ENCODE measurements at places on chromosomes 5 and 9. TPM values are rescaled to one million over a fixed set of nuclear protein-coding genes. Genes with fewer than 3 reads are reported as not detected.

DNA sequence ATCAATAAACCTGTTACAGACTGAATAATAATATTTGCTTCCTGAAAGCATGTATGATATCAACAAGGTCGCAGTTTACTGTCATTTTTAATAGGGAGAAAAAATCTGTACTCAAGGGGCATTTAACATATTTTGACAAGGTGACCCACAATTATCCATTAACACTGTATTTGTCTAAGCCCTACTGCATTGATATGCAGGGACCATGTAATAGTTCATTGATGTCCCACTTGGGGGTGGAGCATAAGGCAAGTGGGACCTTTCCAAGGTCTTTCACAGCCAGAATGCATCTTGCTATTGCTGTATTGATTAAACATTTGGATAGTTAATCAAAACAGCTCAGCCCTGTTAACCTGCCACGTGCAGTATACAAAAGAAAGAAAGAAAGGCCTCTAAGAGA lies 502.0 kb downstream of the NR2F1-AS1 start:
- no peak for DNase-seq

GRCh38 chr5:34930462-34930844 lies 1.1 kb downstream of the DNAJC21 start:
- no peak for DNase-seq

GRCh38 chr9:98227883-98228282 lies 27.6 kb downstream of the TBC1D2 start:
- no peak for DNase-seq

TRIM52 gene
- 2.2 TPM for total RNA-seq

TTLL11 gene
- total RNA-seq, result 1.6 TPM

DNA sequence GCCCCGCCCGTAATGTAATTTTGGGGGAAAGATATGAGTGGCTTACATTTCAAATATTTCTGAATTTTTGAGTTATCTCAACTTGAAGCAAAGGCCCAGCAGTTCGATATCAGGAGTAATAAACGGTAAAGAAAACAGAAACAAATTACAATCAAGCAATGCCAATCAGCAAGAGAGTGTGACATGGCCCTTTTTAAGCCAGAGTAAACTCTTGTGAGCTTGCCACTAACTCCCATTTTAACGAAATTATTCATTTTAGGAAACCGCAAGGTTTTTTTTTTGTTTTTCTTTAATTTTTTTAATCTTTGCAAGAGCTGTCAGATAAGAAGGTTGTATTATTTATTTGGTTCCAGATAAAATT lies 17.6 kb upstream of the CDK7 start:
- no peak for DNase-seq

FAM221B gene
- not detected for total RNA-seq

DNA sequence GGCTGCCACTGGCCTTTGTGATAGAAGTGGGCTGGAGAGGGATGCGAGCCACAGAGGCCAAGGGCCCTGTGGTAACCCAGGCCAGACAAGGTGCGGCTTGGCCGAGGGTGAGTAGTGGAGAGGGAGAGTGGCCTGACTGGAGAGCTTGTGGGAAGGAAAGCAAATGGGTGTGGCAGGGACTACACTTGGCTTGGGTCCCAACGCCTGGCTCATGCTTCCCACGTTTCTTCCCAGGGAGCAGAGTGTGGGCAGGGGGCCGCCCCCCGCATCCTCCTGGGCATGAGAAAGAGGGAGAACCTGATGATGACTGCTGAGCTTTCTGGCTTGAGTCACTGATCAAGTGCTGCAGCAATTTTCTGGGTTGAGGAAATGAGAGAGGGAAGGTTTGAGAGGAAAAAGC lies 95.7 kb downstream of the ANKH start:
- no peak for DNase-seq

- peak; percentile 63 for DNase-seq
Observed at GRCh38 chr5:98827161-98827560, 53.7 kb downstream of the RGMB start.

PSAT1 gene
- 261 TPM for total RNA-seq

GRCh38 chr5:58106754-58107410 lies 353.0 kb downstream of the PLK2 start:
- no peak for DNase-seq

DNA sequence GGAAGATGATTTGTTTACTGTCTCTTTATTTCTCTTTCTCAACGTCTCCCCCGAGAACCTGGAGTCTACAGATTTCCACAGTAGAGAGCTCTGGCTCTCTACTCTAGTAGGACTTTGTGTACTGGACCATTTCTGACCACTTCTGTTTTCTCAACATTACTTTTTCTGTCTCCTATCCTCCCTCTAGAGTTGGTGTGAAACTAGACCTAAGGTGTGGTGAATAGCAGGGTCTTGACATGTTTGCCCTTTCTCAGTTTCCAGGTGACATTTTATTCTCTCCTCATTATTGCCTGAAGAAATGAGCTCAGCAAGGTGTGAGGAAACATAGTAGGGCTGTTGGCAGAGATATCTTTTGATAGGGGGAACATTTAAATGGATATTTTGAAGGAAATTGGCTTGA lies 62.1 kb upstream of the IL6ST start:
- no peak for DNase-seq

DNA sequence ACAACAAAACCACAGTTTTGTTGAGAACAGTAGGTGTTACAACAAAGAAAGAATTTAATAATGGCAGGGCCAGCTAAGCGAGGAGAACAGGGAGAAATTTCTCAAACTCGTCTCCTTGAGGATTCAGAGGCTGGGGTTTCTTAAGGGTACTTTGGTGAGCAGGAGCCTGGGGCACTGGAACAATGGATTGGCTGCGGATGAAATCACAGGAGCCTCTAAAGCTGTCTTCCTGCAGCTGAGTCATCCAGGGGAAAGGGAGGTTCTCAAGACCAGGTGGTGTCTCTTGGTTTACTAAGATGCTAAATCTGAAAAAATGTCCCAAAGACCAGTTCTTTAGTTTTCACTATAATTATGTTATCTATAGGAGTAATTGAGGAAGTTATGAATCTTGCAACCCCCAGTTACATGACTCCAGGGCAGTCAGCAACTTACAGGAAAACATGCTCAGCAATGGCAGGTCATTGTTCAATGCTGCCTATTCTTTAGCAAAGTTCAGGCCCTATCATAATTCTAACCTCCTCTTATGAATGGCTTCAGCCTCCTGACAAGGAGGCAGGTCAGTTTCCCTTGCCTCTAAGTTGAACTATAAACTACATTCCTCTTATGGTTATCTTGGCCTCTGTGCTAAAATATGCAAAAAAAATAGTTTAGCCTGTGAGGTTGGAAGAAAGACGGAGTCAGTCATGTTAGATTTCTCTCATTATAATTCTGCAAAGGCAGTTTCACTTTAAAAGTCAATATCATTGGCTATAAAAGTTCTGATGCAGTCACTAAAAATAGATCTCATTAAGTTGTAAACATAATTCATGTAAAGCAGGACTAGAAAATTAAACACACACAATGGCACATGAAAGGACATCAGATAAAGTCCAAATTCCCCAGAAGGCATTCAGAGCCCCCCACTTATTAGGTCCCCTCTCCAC lies 63.3 kb upstream of the CKS2 start:
- no peak for DNase-seq

Data from SK-MEL-5 (cell line).